ENCODE measurements at places on chromosomes 5 and 9.

- no peak for ATAC-seq
These were observed 9.1 kb downstream of the BRD3OS start for GRCh38 chr9:134034215-134035040.

DNA sequence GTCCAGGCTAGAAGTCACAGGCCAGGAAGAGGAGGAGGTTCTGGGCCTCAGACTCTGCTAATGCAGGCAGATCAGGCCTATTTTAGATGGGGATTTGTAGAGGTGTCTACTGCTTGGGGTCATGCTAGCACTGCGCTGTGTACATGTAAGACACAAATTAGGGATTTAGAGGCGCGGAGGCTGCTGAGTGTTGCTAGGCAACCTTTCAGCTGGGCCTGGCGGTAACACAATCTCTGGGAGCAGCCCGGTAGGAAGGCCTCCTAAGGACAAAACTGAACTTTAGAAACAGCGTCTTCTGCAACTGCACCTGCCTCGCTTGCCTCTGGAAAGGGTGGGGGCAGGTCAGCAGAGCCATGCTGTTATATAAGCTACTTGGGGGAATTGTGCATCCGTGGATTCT lies 147.9 kb downstream of the MACROH2A1 start:
- no peak for ATAC-seq

DNA sequence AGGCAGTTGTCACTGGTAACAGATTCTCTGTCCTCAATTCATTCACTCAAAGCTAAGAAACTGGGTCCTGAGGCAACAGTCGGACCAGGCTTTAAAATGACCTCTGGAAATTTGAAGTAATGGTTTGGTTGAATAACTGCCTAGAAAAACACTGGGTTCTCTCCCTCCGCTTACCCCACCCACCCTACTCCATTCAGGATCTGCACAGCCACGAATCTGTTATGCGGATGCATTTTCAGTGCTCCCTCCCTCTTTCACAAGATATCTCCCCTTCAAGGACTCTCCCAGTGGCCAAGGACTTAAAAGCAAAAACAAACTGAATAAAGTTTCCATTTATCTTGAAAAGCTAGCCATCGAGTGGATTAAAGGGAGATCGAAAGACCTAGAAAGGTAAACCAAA lies 260.2 kb upstream of the ANKRD55 start:
- no peak for ATAC-seq

GRCh38 chr9:126327006-126327713 lies 531 bp downstream of the MVB12B start:
- peak; percentile 84 for ATAC-seq

- ATAC-seq: no peak
These were observed 396.0 kb upstream of the ZNF608 start for GRCh38 chr5:125142458-125142857.

- no peak for ATAC-seq
These were observed 127.8 kb downstream of the SAXO1 start for GRCh38 chr9:18905028-18905882.

- no peak for ATAC-seq
These were observed 1.2 kb downstream of the ABCA2 start for GRCh38 chr9:137026828-137027227.

DNA sequence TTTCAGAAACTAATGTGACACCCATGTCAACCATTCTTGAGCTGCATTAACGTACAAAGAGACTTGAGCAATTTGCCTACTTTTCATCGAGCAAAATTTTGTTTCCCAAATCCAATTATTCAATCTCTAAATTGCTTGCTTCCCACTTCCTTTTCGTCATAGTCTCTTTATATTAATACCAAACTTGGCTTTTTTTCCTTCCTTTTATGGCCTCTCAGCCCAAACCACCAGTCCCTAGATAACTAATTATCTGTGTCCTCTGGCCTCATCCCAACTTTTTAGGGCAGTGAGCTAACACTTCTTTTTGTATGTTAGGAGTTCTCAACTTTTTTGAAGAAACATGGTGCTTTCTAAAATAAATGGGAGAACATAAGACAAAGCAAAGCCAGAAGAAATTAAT lies 155.5 kb upstream of the S1PR3 start:
- no peak for ATAC-seq

DNA sequence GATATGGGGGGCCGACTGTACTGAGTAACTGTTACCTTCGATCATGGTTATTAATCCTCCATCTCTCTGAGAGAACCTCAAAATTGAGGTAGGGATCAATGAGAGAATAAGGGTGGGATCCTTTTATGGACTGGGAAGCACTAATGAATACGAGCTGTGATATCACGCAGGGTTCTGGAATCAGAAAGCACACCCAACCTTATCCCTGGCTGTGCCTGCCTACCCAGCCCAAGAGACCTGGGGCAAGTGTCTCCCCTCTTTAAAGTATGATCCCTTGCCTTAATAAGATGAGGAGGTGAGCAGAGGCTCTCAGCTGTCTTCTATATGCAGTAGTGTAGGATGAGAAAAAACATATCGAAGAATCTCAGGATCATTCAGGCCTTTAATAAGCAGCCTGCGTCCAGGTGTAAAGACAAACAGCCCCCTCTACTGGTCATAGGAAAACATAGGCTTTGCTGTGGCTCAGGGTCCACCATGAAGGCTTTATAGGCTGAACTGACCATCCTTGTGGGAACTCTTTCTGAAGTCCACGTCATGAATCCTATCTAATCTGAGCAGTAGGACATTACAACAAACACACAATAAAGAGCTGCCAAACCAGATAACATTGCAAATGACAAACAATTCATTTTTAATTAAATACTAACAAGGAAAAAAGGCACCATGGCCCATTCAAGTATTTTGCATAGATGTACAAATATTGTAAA lies 16.8 kb downstream of the NIPAL4 start:
- peak; percentile 66 for ATAC-seq

GRCh38 chr9:117936185-117937130 lies 232.3 kb downstream of the TLR4 start:
- no peak for ATAC-seq

DNA sequence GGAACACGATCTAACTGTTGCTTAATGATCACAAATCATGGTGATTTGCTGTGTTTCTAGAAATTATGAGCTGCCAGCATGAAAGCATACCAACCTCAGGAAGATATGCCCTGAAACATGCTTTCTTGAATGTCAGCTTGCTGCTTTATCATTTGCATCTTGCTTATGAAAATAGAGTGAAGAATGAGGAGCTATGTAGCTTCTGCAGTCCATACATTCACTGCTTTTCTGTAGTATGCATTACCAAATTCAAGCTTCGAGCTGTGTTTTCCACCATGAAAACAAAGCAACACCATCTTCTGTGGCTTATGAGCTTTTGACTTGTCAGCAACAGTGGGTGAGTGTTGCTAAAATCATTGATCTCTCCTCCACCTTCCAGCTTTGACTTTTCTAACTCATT lies 16.5 kb downstream of the F2RL2 start:
- no peak for ATAC-seq

- ATAC-seq: no peak
These were observed 197.6 kb downstream of the DRD1 start for GRCh38 chr5:175246242-175246888.

GRCh38 chr5:166540156-166540555 lies 1751.3 kb upstream of the WWC1 start:
- no peak for ATAC-seq

GRCh38 chr9:36126016-36126730 lies 10.4 kb upstream of the GLIPR2 start:
- no peak for ATAC-seq

- ATAC-seq: no peak
These were observed 3.8 kb downstream of the ANXA6 start for GRCh38 chr5:151153766-151154272.

Measured in gastroesophageal sphincter (tissue), 4 donors.